Smooth muscle cell of the brain vasculature (primary cell): ENCODE measurements at places on chromosomes 16 and 17.

- no peak for DNase-seq
These were observed 66.7 kb downstream of the PPM1E start for GRCh38 chr17:58822148-58823050.

- DNase-seq, result no peak
These were observed 50.1 kb downstream of the GTF3C1 start for GRCh38 chr16:27499659-27500055.

DNA sequence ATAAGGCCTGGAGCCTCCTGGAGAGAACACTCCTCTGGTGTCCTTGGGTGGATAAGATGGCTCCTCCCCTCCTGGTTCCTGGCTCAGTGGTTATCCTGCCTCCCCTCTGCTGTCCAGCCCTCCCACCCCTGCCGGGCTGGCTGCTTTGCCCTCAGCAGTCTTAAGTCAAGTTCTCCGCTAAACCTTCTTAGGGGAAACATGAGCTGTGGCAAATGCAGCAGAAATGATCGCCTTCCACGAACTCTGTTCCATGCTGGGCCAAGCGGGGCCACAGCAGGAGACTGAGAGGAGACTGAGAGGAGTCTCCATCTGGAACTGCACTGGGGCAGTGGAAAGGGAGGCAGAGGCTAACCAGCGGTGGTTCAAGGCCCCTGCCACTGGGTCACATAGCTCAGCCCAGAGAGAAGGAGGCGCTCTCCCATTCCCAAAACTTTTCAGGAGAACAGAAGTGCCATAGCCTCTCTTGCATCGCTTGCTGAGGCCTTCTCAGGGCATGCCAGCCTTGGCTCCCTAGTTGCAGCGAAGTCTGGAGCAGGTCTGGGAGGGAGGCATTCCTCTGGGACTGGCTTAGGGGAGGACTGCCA is 26.9 kb downstream of the TNS4 start:
- no peak for DNase-seq

- no peak for DNase-seq
These were observed 5.7 kb downstream of the MATCAP1 start for GRCh38 chr16:67177743-67178699.

DNA sequence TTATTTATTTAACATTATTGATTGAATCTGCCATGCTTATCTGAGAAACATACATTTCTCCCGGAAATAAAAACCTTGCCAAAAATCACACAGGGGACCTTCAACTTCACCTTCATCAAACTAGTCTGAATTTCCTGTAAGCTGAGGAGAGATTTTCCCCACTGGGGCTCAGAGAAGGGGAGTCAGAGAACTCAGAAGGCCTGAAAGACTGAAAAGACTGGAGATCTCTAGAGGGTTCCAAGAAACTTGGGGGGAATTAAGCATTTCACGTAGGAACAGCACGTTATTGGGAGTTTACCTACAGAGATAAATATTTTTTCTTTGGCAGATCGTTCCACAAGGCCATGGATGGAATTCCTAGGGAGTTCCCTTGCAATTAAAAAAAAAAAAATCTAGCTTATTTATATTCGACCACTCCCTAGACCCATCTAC is 528 bp upstream of the NOL11 start:
- DNase-seq, result no peak

GRCh38 chr16:50842589-50842988 is 100.7 kb downstream of the CYLD start:
- DNase-seq, result no peak

GRCh38 chr17:73320601-73321264 is 8.9 kb upstream of the CDC42EP4 start:
- DNase-seq, result no peak

DNA sequence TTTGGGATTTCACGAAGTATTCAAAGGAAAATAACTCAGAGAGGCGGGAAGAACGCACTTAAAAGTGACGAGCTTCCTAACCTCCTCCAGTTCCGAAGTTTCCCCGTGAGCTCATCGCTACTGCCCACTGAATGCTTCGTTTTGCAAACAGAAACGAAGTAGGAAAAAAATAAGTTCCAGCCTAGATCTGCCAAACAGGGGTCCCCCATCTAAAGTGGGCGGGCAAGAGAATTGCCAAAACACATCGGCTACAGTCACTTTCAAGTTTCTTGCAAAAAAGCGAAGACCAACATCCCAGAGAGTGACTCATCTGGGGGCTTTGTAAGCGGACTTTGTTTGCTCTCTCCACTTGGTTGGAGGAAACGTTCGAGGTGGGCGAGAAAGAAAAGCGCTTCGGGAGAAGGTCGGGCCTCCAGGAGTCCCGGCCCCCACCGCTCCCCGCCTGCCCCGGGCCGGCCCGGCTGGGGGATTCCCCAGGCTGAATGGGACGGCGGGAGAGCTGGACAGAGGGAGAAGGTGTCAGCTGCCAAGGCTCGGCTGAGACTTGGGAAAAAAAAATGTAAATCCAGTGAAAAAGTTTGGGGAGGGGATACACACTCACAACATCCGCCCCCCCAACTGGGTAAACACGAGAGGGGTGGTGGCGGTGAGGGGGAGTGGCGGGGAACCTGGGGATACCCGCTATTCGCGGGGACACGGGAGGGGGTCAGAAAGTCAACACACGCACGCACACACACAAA is 1.0 kb downstream of the VEZF1 start:
- no peak for DNase-seq
